ENCODE measurements at places on chromosomes 12 and 14.

GRCh38 chr12:123958462-123958861 is 14.2 kb downstream of the CCDC92 start:
- DNase-seq = no peak

- no peak for DNase-seq
Observed at GRCh38 chr14:61343471-61343870, 22.1 kb downstream of the PRKCH start.

DNA sequence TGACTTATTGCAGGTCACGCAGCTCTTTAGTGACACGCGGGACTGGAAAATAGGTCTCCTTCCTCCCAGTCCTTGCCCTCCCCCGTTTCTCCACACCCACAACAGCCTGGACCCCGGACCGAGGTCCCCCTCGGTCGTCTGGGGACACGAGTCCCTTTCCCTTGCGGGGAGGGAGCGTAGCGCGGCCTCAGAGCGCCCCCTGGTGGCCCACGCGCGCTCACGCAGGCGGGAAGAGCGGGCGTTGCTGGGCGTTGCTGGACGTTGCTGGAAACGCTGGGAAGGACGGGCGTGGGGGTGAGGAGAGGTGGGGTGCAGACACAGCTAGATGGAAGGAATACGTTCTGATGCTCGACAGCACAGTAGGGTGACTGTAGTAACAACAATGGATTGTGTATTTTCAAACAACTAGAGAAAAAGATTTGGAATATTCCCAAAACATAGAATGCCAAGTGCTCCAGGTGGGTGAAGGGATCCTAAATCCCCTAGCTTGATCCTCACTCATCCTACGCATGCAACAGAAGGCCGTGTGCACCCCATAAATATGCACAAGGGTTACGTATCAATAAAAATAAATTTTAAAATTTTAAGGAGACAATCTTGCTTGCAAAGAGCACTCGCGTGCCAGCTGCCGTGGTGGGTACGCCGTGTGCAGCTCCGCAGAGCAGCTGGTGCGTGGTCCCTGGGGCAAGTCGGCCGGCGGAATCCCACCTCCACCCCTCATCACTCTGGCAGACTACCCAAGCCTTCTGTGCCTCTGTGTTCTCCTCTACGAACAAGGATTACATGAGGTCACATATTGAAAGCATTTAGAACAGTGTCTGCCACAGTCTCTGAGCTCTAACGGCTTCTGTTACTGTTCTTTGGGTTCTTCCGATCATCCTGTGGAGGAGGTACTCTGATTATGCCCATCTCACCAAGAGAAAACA is 87.4 kb downstream of the B4GALNT3 start:
- DNase-seq = peak; percentile 97

- DNase-seq = no peak
Observed at GRCh38 chr14:74503291-74503937, 9.8 kb downstream of the ISCA2 start.

GRCh38 chr14:55212634-55213033 is 21.2 kb upstream of the DLGAP5 start:
- DNase-seq = no peak

- no peak for DNase-seq
Observed at GRCh38 chr14:89364316-89364715, 52.7 kb downstream of the FOXN3 start.

DNA sequence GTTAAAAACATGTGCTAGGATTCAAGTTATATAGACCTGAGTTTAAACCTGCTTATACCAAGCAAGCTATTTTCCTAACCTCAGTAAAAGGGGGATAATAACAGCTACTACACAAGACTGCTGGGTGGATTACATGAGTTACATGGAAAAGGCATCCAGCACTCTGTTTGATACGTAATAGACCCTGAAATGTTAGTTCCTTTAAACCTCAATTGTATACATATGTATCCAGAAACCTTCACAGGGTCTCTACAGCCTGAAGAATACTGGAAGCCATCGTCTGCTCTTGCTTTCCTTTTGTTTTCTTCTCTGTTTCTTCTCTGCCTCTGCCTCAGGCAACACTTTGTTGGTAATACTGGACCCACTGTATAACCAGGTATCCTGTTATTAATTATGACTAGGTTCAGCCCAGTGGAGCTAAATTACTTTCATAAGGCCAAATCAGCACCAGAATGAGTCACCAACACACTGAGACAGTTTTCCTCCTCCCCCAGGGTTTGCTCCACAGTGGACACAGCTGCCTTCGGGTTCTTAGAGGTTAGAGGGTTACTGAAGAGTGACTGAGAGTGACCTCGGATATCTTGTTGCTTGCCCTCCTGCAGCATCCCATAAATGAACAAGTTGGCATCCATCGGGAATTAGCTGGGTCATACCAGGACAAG is 127.1 kb downstream of the CAPZA3 start:
- no peak for DNase-seq

All from H7 (cell line).